ENCODE measurements at places on chromosomes 5 and 9.

DNA sequence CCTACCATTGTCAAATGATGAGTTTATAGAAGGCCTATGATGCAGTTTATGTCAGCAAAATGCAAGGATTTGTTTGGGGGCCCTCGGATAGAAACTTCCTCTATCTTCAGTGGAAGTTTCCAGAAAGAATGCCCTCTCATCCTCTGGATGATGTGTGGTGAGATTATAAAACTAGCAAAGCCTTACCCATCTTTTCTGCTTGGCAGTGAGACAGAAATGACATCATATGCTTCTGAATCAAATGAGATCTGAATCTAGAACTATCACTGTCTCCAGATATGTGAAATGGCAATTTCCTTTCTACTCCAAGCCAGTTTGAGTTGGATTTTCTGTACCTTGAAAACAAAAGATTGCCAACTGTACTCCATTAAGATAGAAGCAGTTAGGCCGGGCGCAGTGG lies 60.4 kb upstream of the CKMT2 start:
- no peak for DNase-seq

DNA sequence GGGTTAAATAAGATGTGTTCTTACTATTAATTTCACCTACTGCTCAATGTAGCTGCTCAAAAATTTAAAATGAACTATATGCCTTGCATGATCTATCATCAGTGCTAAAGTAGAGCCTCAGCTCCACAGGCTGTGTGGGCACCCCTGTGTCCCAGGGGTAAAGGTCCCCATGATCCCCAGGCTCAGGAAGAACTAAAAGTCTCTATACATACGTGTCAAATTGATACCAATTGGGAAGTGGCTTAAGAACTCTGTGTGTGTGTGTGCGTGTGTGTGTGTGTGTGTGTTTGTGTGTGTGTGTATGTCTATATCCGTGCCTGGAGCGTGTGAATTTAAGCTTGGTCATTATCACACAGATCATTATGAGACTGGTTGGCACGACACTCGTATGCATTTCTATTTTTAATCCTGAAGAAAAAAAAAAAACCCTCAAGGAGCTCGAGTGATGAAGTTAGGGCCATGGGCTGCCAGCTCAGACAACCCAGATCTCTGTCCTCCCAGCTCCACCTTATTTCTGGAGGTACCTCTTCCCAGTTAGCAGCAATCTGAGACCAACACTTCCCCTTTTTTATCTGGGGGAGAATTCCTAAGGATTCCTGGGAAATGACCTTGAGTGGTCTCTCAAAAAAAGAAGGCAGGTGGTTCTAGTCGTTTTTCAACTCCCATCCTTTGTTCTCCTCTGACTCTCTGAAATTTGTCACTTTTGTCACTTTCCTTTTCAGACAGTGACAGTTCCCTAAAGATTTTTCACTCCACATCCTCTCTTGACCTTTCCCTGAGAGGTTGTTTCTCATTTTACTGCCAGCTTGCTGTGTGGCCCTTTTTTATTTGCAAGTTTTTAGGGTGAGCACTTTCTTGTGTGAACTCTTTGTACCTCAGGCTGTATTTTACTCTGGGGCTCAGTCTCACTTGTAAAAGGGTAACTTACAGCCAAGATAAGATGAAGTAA lies 45.7 kb upstream of the CTXN3 start:
- no peak for DNase-seq

- DNase-seq: no peak
These were observed 494 bp downstream of the CERT1 start for GRCh38 chr5:75510836-75511434.

DNA sequence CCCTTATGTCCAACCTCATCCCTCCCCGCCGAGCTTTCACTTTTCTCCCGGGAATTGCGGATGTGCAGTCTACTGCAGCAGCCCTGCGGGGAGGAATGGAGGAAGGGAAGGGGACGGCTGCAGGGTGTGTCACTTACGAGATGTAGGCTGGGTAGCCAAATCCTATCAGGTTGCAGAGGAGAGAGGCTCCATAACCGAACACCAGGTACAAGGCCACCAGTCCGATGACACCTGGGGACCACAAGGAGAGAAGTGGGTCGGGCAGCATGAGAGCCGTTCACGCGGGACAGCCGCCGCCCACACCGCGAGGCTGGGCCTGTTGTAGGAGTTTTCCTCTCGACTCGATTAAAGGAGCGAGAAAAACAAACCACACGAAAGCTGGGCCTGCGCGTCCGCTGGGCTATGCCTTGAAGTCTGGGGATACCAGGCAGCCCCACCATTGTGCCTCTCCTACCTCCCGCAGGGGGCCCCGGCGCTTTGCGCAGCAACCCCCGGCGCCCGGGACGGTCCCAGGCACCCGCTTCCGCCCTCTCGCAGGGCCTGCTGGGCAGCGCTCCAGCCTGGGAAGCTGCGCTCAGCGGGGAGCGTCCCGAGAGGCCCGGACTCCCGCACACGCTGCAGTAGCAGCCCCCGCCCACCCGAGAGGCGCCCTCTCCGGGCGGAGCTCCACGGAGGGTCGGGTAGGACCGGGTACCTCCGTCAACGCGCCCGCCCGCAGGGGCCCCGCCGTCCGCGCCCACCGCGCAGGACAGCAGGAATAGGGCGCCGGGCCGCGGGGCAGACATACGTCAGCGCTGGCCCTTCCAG lies 798 bp downstream of the REEP5 start:
- DNase-seq: no peak

DNA sequence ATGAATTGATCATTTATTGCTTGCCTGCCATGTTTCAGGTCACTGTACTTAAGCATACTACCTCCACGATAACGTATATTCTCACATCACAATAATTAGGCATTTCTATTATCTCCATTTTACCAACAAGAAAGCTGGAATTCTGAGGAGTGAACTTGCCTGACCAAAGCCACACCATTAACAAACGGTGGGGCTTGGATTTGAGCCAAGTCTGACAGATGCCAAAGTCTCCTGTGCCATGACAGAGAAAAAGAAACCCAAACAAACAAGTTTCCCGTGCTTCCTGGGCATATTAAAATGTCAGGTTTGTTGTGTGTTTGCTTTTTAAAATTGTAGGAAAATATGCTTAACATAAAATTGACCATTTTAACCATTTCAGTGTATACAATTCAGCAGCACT lies 40.8 kb upstream of the KCNV2 start:
- no peak for DNase-seq

GRCh38 chr9:97562542-97562941 lies 61.1 kb downstream of the TMOD1 start:
- DNase-seq: no peak

DNA sequence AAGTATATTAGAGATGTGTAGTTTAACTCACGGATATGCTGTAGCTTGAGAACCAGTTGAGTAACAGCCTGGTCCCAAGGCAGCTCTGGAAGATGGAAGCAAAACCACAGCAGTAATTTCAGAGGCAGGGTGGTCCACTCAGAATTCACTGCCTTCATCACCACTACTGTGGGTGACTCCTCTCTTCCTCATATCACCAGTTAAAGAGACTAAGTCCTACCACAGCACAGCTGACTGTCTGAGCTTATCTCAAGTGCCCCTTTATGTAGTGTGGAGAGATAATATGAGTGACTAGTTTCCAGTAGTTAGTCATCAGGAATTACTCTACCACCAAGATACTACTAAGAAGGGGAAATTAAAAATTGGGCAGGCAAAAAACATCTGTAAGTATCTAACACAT lies 1571.2 kb upstream of the C9orf72 start:
- DNase-seq: no peak

DNA sequence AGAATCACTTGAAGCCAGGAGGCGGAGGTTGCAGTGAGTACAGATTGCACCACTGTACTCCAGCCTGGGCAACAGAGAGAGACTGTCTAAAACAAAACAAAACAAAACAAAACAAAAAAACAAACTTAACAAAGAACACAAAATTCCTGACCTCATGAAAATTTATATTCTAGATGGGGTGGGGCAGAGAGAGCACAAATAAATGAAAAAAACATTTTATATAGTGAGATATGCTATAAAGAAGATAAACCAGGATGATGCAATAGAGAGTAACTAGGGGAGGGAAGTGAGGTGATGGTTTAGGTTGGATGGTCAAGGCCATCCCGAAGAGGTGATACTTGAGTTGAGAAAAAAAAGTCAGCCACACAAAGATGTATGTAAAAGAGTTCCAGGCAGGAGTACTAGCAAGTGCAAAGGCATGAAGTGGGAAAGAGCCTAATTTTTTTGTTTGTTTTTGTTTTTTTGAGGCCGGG lies 10.2 kb upstream of the LARS1 start:
- DNase-seq: no peak

- DNase-seq: no peak
These were observed 112.5 kb upstream of the CD180 start for GRCh38 chr5:67308988-67309688.

GRCh38 chr9:76530458-76531110 lies 71.6 kb downstream of the GCNT1 start:
- DNase-seq: no peak

DNA sequence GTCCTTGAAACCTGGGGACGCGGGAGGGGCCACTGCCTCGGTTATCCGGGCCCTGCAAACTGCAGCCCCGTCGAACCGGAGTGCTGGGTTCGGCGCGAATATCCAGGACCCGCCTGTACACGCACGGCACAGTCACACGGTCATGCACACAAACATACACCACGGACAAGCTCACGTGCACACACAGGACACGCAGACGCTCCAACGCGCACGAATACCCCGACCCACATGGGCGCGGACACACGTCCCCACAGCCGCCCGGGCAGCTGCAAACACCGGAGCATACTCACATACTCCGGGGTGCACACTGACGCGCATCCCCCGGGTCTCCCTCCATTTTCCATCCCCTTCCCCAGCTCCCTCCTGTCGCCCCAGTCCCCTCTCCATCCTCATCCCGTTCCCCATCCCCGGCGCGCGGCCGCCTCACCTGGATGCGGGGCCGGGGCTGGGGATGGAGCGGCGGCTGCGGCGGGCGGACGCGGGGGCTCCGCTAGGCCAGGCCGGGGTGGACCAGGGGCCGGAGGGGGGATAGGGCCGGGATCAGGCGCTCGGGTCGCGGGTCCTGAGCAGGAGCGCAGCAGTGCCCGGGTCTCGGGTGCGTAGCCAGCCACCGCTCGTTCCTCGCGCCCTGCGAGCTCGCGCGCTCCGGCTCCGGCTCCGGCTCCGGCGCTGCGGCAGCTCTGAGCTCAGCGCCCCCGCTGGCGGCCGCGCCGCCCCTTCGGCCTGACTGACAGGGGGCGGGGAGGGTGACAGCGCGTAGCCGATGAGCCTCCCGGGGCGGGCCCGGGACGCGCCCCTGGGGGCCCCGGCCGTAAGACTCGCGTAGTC lies at the start of the genes EIF4E1B and SNCB:
Gene EIF4E1B (plus strand): TSS at position 823 of the 828 bp plus-strand sequence. CDS start 12,113 bp downstream, outside the sequence.
Gene SNCB (minus strand): TSS at position 682 of the 828 bp plus-strand sequence. CDS start 880 bp downstream, outside the sequence.
- DNase-seq: no peak

DNA sequence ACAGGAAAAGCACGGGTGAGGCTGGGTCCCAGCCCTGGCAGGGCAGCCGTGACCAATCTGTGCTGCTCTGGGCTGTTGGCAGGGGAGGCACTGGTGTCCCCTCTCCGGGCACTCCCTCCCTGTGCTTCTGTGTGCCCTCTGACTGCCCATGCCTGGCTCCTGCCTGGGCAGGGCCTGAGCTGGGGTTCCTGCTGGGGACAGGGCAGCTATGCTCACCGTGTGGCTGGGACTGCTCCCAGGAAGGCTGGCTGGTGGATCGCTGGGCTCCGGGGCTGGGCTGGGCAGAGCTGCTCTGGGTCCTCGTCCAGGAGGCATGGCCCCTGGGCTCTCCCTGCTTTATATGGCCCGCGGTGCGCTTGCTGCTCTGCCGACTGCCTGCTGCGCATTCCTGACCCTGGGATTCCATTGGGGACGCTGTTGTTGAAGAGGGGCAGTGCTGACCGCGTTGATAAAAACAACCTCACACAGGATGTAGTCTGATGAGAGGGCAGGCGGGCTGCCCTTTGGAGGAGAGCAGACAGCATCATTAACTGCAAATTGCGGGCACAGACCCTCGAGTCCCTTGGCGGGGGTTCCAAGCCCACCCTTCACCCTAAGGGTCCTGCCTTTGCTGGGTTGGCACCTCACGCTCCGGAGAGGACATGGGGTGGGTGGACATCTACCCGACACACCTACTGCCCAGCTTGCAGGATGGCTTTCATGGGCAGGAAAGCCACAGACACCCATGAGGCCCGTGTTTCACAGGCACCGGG lies 955 bp downstream of the QRFP start:
- no peak for DNase-seq

- DNase-seq: no peak
These were observed 14.0 kb downstream of the ACTBL2 start for GRCh38 chr5:57468481-57469163.

DNA sequence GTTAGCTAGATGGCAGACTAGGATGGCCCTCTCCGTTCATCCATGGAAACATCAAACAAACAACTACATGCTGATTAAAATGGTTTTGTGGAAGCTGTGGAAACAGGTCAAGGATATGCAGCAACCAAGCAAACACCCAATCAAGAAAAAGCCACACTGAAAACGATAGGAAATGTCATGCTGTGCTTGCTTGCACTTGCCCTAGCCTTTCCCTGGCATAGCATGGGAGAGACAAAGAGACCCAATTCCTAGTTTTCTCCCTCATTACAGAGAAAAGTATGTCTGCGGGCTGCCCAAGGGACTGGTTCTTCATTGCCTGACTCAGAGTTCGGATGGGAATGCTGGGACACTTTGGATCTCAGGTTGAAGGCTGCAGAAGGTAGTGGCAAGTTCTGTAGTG lies 98.7 kb downstream of the FANCC start:
- no peak for DNase-seq

DNA sequence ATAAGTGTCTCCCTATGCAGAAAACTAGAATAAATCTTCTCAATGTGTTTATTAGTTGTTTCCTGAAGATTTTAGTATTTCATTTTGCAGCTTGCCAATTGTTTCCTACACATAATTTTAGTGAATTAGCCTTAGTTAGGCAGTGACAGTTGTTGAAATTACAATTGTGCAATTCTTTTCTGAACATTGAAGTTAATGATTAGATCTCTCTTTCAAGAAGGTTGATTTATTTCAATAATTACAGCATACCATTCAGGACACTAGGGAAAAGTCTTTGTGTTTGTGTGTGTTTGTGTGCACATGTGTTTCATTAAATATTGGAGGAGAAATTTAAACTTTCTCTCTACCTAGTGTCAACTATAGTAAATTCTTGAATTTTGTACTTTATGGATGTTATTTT lies 199.6 kb upstream of the MPDZ start:
- DNase-seq: no peak

Data from esophagus squamous epithelium (tissue), 5 donors.